ENCODE measurements at places on chromosomes 3 and 15.

- no peak for DNase-seq
These were observed 106.0 kb downstream of the ARPP21 start for GRCh38 chr3:35745351-35745750.

DNA sequence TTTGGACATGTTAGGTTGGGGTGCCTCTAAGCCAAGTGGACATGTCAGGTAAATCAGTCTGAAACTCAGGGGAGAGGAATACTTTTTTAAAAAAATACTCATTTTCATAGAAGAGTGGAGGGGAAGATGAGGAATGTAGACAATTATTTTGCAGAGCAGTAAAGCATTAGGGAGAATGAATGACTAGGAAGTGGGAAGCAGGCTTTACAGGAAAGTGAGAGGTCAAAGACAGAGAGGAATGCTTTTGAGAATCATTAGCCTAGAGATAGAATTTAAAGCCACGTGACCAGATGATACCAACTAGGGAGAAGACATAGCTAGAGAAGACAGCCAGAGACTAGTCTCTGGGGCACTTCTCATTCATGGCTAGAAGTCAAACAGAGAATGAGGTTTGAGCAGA is 91.0 kb downstream of the RAD18 start:
- DNase-seq, result no peak

GRCh38 chr3:128698211-128699047 is 27.6 kb upstream of the RAB7A start:
- no peak for DNase-seq

- no peak for DNase-seq
These were observed 23.1 kb upstream of the MITF start for GRCh38 chr3:69716119-69716518.

DNA sequence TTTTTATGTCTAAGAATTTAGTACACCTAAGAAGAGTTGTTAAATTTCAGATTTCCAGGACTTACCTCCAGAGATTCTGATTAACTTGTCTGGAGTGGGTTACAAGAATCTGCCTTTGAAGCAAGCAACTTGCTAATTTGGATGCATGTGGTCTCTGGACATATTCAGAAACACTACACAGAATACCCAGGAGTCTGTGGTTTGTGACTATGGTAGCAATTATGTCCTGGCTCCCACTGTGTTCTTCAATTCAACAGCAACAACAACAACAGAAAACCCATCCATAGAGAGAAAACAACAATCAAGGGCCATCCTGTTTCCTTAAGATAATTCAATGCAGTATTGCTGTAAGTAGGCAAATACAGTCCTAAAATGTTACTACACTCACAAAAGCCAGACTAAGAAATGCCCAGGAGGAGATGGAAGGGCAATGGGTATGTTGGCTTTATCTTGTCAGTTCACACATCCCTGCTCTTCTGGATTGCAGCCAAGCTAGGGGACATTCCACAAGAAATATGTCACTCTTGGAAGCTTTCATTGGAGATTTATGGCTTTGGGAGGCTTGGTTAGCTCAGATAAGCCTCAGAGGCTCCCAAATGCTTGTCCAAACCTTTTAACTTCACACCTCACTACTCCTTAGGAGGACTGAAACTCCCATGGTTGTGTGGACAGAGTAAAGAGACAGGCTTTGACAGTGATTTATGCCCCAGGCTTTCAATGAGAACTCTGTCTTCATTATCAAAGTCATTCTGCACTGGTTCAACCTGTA is 99.4 kb upstream of the MRPL3 start:
- DNase-seq, result no peak

DNA sequence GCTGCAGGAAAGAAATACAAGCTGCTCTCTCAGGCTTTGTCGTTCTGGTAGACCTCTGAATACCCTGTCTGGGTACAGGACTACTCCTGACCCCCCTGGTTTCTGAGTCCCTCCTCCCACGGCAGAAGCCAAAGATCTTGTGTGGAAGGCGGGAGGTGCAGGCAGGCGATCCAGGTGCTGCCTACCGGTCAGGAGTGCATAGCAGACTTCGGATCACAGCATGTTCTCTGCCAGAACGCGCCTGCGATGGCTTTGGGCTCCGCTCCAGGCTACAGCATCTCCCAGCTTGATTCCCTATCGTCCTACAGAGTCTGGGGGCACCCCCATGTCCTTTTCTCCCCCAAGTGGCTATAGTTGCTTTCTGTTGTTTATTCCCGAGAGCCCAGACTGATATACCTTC is 2.5 kb upstream of the CFAP100 start:
- DNase-seq, result no peak

- DNase-seq, result no peak
These were observed 291.8 kb downstream of the EDEM1 start for GRCh38 chr3:5479229-5479799.

GRCh38 chr15:93036951-93037819 is 51.8 kb downstream of the RGMA start:
- DNase-seq, result no peak

GRCh38 chr3:173529062-173529711 is 131.6 kb downstream of the NLGN1 start:
- DNase-seq, result no peak

DNA sequence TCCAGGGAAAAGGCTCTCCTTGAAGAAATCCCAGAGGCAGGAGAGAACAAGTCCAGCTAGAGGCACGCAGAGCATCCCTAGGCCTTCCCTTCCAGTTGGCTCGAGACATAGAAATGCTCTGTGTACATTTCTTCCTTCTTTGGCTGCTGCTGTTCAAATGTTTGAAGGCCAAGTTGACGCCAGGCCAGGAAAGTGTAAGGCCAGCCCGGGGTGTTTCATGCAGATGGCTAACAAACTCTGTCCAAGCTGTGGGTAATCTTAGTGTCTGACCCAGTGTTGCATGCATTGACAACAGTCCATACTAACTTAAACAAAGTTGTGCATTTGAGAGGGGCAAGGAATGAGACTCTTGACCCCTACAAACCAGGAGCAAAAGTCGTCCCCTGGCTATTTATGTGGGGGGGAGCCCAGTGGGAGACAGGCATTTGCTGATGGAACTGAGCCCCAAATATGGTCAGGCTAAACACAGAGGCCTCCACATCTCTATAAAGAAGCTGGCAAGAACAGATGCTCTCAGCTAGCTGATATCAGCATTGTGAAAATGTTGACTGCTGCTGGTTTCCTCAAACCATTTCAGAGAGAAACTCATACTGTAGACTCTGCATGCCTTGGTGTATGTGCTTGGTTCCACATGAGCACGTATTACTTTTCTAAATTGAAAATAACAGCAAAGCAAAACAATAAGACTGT is 139.5 kb downstream of the ADAMTS9 start:
- DNase-seq, result no peak

All from stimulated activated CD4-positive, alpha-beta T cell treated with anti-CD3 and anti-CD28 coated beads, Interleukin-1b, Interleukin-23, amount 100 ng/mL, for 1 hour (primary cell).